Left renal pelvis (tissue), 4 donors: ENCODE measurements at places on chromosomes 2 and 18.

GRCh38 chr2:821546-821945 is 129.1 kb upstream of the SNTG2 start:
- DNase-seq = no peak

DNA sequence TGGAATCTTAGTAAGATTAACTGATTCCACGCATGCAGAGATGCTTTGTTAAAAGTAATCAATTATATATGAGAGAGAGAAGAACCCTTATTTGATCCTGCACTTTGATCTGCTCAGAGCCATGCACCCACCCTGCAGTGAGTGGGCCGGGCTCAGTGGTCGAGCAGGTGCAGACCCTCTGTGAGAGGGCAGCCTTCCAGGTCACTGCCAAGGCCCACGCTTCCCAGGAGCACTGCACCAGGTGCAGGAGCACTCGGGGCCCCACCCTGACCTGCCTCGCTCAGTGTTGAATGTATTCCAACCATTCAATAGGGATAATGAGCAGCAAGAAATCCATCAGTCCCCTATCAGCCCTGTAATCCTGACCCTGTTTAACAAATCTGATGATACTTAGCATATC is 126.9 kb downstream of the TMEM200C start:
- DNase-seq = no peak

GRCh38 chr2:216056739-216057138 is 24.9 kb downstream of the PECR start:
- no peak for DNase-seq

GRCh38 chr2:200744201-200744602 is 67.5 kb upstream of the BZW1 start:
- DNase-seq = no peak

DNA sequence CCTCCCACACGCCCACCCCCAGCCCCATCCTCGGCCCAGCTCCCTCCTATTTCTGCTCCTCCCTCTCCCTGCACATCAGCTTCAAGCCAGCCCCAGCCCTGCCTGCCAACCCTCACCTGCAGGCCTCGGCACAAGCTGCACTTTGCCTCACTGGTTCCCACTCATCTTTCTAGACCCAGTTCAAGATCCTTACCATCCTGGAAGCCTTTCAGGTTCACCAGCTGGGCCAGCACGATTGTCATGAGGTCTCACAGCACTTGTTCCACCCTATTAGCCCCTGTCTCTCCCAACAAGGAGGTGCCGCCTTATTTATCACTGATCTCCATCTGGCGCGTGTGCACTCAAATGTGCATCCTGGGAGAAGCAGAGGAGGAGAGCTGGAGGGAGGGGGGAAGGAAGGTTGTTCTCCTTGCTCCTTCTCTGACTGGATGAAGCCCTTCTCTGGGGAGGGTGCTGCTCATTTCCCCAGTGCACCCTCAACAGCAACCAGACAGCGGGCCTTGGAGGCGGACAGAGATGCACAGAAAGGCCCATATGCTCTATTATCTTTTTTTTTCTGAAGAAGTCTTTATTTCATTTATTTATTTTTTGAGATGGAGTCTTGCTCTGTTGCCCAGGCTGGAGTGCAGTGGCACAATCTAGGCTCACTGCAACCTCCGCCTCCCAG is 15.5 kb upstream of the BIN1 start:
- no peak for DNase-seq

DNA sequence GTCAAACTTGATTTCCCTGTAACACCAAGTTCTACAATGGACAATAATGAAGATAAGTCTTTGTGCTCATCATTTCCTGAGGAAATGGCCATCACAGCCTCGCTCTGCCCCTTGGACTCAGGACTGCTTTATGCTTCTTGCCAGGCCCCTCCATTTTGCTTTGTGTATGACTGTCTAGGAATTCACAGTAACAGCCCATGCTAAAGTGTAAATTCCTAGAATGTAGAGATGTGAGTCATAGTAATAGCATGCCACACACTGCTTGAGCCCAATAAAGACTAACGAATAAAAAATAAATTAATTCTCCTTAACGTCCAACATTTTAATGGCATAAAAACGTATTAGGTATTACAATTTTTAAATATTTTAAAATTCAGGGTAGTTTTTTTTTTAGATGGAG is 226.5 kb downstream of the PID1 start:
- no peak for DNase-seq

- DNase-seq = no peak
These were observed 151.0 kb upstream of the DAPL1 start for GRCh38 chr2:158644139-158644538.

DNA sequence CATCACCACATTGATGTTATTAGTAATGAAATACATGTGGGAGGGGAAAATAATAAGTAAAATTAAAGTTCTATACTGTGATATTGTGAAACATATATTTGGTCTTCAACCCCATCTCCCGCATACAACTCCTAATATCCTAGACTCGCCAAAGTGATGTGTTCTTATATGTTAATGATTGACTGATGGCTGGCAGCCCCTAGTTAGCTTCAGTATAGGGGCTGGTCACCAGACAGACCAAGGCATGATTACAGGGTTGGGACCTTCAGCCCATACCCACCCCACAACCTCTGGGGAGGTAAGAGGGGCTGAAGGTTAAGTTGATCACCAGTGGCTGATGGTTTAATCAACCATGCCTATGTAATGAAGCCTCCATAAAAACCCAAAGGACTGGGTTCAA is 28.1 kb upstream of the MREG start:
- DNase-seq = no peak

DNA sequence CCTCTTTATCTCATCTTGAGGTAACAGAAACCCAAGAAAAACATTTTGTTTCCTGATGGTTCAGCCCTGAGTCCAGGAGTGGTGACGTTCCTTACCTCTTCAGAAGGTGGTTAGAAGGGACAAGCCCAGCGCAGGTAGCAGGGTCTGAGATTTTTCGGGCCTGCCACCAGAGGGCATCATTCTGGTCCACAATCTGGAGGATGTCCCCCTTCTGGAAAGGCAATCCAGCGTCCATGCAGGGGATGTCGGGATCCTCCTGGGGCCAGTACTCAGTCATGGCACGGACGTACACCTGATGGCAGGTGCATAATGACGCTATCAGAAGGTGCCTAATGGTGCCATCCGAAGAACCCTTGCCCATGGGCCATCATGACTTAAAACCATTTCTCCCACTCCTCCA is 17.7 kb downstream of the MPP4 start:
- no peak for DNase-seq

DNA sequence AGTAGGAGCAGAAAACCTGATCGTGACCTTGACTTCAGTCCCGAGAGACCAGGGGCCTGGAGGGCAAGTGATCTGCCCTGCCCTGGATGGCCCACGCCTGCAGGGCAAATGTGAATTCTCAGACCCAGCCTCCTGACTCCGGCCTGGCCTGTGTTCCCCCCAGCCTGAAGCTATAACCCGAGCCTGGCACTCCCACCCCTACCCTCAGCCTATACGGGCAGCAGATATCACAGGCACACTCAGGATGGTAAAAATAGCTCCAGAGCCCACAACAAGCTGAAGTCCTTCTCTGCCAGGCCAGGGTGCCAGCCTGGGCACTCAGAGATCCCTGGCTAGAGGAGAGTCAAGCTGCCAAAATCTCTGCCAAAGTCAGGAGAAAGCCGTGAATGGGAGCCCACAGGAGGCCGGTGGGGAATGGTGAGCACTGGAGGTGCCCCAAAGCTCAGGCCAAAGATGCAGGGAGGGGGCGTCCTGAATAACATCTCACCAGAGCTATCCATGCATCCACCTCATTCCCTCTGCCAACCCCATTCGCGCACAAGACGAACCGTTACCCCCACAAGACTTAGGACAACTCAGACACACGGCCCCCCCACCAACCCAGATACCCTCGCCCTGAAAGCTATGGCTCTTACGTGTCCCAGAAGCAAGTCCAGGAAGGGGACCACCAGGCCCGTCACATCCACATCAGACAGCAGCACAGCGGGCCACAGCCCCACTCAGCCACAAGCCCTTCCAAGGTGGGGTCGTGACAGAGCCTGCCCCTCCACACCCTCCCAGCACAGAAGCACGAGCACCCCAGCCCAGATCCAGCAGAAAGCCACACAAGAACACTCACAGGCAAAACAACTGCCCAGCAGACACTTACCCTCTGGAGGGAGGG is 144.9 kb downstream of the TNS1 start:
- no peak for DNase-seq

DNA sequence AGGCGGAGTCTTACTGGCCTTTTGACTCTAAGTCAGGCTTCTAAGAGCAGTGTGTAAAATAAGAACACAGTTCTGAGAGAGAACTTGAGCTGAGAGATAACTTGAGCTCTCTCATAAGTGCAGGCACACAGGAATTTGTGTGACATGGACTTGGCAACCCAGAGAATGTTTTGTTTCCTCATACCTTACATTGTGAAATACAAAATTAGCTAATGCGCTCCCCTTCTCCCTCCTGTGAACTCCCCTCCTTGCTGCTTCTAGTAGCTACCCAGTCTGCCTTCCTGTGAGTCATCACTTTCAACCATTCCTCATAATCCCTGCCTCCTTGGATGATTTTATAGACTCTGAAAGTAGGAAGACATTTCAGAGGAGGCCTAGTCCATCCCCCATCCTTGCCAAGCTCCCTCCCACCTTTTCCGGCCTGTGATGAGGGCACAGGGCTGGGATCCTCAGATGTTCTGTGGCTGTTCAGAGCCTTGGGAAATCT is 22.6 kb downstream of the FER1L5 start:
- DNase-seq = no peak

- DNase-seq = no peak
These were observed 27.1 kb upstream of the ZNF516 start for GRCh38 chr18:76522122-76522503.

DNA sequence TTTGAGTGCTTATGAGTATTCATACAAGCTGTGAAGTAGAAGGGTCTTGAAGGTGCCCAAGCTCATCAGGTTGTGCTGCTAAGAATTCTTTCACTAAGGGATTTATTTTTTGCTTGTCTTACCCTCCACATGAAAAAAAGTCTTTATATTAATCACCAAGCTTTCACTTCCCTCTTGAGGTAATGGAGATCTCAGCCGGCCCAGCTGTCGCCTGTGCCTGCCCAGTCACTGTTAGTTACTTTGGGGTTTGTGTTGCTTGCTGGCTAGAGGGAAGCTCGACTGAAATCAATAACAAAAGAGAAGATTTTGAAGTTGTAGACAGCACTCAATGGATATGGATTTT is 21.9 kb downstream of the MC2R start:
- no peak for DNase-seq

DNA sequence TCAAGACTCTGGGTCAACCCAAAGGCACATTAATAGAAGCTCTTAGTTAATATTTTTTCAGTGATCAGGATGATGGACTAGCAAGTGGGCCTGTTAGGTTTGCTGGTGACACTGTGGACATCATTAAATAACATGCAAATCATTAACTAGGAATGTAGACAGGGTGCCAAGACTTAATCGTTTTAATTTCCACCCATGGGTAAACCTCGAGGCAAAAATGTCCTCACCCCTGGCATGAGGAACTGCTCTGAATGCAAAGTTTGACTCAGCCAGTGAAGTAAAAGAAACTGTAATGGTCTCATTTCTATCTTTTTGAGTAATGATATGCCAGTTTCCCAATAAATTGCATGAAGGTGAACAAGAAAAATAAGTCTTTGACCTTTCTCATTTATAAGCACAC is 152.6 kb upstream of the MEX3C start:
- no peak for DNase-seq

GRCh38 chr2:37912056-37912455 is 13.0 kb upstream of the RMDN2 start:
- no peak for DNase-seq

DNA sequence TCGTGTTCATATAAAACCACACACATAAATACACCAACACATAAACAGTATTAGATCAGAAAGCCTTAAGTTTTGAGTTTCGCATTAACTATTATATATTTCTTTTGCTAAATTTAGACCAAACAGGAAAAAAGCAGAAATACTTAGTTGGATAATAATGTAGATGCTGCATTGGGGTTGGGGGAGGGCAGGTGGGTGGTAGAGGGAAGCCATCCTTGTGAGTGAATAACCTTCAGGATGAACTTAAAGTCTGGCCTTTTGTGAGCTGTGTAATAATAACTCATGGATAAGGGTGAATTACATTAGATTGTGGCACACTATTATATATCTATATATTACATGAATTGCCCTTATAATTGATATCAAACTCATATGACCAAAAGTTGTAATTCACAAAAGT is 174.7 kb downstream of the WDR7 start:
- no peak for DNase-seq

GRCh38 chr2:19643117-19643518 is 258.7 kb downstream of the TTC32 start:
- no peak for DNase-seq

GRCh38 chr2:190763901-190764514 is 115.1 kb downstream of the NAB1 start:
- no peak for DNase-seq

GRCh38 chr2:199471443-199472057 is 13.8 kb upstream of the SATB2 start:
- no peak for DNase-seq

DNA sequence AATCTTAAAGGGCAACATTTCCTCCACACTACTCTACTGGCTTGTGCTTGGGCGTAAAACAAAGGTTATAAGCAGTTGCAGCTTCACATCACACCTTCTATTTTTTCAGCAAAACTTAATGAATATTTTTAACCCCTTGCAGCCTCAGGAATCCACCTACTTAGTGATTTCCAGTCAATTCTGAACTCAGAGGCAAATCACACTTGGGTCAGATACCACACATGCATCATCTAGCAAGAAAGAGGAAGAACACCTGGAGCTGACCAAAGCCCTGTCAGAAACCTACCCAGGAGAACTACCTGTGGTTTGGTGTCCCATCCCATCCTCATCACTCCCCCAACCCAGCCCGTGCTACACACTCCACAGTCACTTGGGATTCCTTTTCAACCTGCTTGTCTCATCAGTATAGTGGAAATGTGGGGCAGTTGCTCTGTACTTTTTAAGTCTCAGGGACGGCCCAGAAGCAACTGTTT is 25.5 kb downstream of the PIAS2 start:
- DNase-seq = no peak

DNA sequence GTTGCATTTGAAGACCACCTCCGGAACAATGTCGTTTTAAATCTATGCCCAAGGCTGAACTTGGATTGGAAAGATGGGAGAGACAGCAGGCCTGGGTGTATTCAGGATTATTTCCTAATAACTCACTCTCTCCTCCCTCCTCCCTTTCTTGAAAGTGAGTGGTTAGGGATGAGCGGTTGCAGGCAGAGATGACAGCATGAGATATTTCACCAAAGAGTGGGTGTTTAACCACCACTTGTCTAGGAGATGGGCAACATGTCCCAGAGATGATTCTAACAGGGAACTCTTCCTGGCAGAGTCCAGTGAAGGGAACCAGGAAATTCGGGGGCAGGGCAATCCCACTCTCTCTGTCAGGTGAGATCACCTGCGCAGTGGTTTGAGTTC is 123.2 kb downstream of the KCTD1 start:
- DNase-seq = no peak

DNA sequence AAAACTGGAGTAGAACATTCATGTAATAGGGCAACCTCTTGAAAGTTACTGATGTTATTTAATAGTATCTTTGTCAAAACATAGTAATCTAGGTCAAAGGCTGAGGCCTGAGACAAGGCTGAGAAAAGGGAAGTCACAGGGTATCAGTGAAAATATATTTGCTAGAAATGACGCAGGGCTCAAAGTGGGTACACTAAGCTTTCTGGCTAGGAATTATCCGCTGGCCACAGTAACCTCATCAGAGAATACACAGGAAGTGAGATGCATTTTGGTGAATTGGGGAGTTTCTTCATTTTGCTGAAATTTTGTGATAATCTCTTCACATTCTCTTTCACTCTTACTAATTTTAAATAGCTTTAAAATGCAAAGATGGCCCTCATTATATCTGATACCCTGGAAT is 206.8 kb downstream of the OTX1 start:
- DNase-seq = no peak

- no peak for DNase-seq
These were observed 38.5 kb downstream of the KCTD18 start for GRCh38 chr2:200471324-200471848.

GRCh38 chr18:50982802-50983179 is 15.0 kb downstream of the ELAC1 start:
- no peak for DNase-seq
